ENCODE measurements at places on chromosomes 2 and 18.
A peak's percentile ranks its signal among the peaks of the same experiment; 100 is the strongest.

GRCh38 chr2:236882074-236882473 lies 203.6 kb upstream of the COPS8 start:
- DNase-seq = no peak

GRCh38 chr18:13474907-13475545 lies 251.3 kb downstream of the FAM210A start:
- DNase-seq = no peak

DNA sequence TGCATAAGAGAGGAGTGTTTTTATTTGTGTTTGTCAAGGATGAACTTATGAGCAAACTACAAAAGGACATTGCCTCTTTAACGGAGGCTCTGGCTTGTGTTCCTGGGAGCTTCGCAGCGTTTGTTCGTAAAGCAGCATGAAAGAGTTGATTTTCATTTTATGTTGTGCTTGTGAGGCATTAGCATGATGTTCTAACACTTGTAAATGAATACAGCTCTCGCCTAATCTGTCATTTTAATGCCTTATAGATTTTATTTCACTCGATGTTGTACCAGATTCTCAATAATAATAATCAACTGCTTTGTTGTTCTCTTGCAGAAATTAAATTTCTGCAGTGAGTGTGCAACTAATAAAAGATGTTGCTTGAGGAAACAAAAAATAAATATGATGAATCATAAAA lies 687.3 kb upstream of the FANCL start:
- DNase-seq = no peak

DNA sequence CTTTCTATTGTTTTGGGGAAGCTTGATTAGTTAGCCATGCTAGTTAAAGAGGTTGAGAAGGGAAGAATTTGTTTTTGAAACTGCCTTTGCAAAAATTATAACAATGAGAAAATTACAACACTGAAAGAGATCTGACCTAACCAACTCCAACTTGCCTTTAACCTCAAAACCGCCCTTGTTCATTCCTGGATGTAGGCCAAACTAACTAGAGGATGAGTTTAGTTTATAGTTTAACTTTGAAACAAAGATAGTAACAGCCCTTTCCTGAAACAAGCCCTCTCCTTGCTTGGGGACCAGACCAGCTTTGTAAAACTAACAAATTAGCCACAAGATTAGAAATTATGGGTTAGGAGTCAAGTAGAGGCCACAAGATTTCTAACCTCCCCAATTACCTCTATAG lies 713.9 kb downstream of the CPS1 start:
- DNase-seq = no peak

DNA sequence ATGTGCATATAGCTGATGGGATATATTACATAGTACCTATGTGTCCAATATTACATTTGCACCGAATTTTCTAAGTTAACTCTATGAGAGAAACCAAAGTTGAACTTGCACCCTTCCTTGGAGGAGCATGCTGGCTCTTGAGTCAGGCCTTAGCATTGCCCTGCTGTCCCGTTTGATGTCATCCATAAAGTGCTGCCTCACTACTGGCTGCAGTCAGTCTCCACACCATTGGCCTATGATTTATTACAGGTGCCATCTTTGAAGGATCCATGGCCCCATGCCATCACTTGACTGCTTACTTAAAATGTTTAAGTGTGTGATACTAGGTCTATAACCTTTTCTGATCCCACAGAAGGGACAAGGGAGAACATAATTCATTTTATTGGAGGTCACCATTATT lies 249.3 kb upstream of the RBBP8 start:
- no peak for DNase-seq

- no peak for DNase-seq
Observed at GRCh38 chr2:165008730-165009315, 53.5 kb upstream of the SLC38A11 start.

DNA sequence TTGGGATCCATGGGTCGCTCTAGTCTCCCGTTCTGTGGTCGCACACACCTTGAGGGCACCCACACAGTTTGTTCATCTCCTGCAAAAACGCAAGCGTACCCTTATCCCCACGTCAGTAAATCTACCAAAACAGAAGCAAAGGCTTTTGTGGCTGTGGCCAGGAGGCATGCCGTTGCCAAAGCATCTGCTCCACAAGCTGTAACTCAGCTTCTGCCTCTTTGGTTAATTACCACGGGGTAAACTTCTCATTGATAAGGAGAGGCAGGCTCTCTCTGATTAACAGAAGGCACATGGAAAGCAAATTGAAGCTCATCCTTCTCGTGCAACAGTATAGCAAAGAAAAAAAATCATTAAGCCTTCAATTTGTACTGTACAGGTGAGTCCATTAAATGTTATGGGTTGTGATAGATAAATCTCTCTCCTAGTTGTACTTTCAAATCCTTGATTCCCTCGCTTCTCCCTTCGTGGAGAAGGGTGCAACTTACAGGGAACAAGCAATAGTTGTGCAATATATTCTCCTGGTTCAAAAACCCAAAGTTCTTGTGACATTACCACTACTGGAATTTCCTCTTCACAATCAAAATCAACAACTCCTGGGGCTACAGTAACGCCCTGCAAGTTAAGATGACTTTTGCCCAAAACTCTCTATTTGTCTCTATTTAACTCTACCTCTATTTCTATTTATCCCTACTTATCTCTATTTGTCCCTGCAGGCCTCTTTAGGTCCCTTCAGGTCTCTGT lies 10.3 kb downstream of the PECR start:
- no peak for DNase-seq

- DNase-seq = no peak
Observed at GRCh38 chr2:26668041-26668440, 24.5 kb upstream of the KCNK3 start.

DNA sequence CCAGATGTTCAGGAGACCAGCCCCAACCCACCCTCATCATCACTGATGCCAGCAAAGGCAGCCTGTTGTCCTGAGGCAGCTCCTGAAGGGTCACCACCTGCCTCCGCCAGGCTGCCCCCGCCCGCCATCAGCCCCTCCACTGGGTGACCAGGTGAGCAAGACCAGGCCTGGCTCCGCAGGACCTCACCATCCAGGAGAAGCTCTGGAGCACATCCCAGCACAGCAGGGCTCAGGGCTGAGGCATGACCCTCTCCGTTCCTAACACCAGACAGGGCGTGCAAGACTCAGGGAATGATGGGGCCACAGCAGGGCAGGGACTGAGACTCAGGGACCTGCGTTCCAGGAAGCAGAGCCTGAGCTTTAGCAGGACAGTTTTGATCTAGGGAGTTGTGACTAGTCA lies 218.8 kb upstream of the RAB6C start:
- DNase-seq = no peak

- no peak for DNase-seq
Observed at GRCh38 chr2:146135245-146135644, 1615.3 kb upstream of the ZEB2 start.

DNA sequence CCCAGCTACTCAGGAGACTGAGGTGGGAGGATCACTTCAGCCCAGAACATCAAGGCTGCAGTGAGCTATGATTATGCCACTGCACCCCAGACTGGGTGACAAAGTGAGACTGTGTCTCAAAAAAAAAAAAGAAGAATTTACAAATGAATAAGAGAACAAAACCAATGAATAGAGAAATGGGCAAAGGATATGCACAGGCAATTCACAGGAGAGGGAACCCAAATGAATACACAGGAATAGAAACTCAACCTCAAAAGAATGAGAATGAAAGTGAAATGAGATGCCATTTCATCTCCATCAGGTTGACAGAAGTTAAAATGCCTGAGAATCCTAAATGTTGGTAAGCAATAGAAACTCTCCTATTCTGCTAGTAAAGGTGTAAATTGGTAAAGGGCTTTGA lies 40.2 kb downstream of the CFAP221 start:
- DNase-seq = no peak

- DNase-seq = no peak
Observed at GRCh38 chr2:236498369-236498768, 71.3 kb upstream of the ACKR3 start.

DNA sequence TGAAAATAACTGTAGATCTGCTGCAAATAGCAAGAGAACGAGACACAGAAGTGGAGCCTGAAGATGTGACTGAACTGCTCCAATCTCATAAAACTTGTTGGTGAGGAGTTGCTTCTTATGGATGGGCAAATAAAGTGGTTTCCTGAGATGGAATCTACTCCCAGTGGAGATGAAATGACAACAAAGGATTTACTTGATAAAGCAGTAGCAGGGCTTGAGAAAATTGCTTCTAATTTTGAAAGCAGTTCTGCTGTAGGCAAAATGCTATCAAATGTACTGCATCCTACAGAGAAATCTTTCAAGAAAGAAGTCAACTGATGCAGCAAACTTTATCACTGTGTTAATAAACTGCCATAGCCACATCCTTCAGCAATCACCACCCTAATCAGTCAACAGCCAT lies 44.0 kb downstream of the RPRD1A start:
- DNase-seq = no peak

GRCh38 chr2:141957827-141958450 lies 172.9 kb downstream of the LRP1B start:
- DNase-seq = no peak

GRCh38 chr2:78561876-78562275 lies 463.6 kb upstream of the REG3G start:
- DNase-seq = no peak

GRCh38 chr18:76442413-76443171 lies 52.5 kb downstream of the ZNF516 start:
- DNase-seq = no peak

- no peak for DNase-seq
Observed at GRCh38 chr2:105836341-105836740, 91.6 kb downstream of the NCK2 start.

DNA sequence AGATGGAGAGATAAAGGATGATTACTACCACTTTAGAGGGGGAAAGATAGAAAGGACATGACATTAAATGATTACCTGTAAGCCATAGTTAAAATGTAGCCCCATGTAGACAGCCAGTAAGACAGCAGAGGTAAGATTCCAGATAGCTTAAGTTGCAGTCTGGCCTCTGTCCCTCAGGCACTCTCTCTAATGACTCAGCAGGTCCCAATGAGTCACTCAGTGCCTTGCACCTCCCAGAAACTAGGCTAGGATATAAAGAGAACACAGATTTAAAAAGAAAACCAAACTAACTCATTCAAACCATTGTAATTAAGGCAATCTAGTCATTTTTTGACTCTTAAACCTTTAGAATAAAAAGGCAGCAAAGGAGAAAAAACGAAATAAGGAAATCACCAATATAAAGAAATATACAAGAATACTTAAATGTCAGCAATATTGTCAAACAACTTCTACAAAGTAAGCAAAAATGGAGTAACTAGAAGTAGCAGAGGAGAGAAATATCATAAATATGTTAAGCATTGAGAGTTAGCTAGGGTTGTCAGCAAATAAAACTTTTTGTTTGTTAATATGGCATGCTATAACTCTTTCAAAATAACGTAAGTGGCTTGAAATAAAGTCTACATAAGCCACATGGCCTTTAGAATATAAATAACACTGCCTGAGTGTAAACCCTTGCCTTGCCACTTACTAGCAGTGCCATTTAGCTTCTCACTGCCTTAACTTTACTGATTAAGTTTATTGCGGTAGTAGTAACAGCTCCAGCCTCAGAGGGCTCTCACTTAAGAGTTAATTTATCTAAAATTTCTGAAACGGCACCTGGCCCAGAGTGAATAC lies 48.5 kb downstream of the SOCS6 start:
- peak; percentile 17 for DNase-seq

DNA sequence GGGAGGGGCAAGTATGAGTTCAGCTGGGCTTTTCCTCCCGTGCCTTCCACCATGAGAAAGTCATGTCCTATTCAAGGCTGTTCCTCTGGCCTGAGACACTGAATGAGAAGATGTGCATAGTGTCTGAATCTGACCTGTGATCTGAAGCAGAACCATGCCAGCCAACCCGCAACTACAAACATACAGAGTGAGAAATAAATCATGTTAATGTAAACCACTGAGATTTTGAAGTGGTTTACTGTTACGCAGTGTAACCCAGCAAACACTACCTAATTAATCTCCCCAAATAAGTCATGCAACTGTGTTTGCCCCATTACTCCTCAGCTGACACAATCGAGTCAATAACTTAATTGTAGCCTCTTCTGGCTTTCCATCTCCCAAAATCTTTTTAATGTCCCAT lies 49.2 kb downstream of the METTL4 start:
- DNase-seq = no peak

- peak; percentile 18 for DNase-seq
Observed at GRCh38 chr2:160224060-160224459, 24.0 kb upstream of the ITGB6 start.

DNA sequence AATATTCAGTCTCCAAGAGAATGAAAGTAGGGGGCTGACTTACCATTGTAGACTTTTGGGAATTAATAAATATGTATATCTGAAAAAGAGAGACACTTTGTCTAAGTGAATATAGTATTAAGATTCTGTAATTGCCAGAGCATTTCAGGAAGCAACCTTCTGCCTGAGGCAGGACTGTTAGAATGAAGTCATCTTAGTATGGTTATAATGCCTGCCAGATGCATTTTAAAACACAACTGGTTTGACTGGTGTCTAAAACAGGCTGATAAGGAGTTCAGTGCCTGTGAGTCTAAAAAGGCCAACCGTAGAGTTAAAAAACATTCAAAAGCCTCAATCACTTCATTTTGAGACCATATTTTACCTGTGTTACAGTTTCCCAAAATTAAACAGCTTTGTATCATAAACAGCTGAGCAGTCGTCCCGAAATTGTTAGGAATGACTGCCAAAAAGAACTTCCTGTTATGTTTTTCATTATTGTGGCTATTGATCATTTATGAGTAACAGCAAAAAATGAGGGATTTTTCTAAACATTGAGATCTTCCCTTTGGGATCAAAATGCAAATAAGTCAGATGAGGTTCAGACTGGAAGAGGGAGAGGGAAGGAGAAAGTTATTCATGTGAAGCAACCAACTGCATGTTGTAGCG lies 443.9 kb downstream of the PID1 start:
- no peak for DNase-seq

GRCh38 chr2:69428981-69429380 lies 8.3 kb downstream of the NFU1 start:
- no peak for DNase-seq

GRCh38 chr2:64541547-64541946 lies 17.4 kb downstream of the AFTPH start:
- no peak for DNase-seq

DNA sequence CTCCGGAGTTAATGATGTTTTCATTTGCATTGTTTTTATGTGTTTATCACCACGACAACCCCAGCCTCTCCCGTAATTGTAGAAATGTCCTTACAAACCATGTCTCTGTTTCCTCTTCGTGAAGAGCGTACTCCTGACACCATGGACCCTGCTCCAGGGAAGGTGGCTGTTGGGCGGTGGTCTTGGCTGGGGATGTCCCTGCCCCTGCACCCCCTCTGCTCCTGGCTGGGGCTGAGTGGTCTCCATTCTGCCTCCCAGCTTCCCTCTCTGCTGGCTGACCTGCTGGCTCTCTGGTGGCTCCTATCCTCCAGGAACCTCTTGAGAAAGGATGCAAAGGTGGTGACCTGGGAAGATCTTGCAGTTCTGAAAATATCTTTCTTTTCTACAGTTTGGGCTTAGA lies 81.1 kb downstream of the ASB1 start:
- no peak for DNase-seq
